ENCODE measurements at places on chromosomes 1 and 21.

DNA sequence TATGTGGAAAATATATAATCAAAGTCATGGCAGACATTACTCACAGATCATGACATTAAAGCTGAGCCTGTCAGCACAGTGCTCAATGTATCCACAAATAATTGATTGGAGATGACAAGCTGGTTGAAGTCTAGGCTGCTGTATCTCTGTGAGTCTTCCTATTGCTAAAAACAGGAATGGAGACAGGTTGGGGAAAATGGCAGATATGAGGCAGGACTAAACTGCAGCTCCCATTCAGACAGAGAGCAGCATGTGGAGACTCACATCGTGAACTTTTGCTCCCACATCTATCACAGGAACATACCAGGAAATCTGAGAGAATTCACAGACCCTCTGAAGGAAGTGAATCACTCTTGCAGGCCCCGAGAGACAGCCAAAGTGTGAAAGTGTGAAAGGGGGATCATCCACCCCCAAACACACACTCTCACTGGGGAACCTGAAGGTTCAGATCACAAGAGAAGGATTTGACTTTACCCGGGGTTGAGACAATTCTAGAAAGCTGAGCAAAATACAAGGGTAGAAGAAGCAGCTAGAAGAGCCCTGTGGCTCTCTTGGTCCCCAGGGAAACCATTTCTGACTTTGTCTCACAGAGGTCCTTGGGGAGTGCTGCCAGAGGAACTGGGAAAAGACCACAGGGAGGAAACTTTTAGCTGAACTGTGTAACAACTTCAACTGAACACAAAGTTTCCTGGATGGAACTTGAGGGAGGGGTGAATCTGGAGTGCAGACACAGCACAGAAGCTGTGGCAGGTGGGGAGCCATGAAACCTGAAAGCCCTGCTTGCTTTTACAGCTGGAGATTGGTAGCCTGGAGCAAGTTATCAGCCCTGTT, 173.4 kb downstream of the S1PR1 start:
- no peak for DNase-seq

DNA sequence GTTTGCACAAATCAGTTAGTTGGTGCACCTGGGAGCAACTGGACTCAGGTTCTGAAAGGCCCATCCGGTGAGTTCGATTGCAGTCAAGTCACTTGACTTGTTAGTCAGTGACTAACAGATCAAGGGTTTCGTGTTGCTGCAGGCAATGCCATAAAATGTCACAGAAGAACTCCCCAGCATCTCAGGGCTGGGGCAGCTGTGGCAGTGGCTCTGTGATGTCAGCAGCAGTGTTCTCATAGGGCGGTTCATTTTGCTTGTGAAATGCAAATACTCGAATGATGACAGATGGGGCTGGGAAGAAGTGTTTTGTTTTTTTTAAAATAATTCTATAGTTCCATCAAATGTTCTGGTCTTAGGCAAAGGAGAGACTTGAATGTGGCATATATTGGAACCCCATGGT, 287.8 kb downstream of the LMX1A start:
- no peak for DNase-seq

- DNase-seq = no peak
Observed at GRCh38 chr1:53315046-53315445, 12.8 kb downstream of the LRP8 start.

GRCh38 chr1:218266356-218266755, 18.7 kb upstream of the RRP15 start:
- DNase-seq = no peak

GRCh38 chr1:44812822-44813543, 4.7 kb downstream of the BTBD19 start:
- no peak for DNase-seq

DNA sequence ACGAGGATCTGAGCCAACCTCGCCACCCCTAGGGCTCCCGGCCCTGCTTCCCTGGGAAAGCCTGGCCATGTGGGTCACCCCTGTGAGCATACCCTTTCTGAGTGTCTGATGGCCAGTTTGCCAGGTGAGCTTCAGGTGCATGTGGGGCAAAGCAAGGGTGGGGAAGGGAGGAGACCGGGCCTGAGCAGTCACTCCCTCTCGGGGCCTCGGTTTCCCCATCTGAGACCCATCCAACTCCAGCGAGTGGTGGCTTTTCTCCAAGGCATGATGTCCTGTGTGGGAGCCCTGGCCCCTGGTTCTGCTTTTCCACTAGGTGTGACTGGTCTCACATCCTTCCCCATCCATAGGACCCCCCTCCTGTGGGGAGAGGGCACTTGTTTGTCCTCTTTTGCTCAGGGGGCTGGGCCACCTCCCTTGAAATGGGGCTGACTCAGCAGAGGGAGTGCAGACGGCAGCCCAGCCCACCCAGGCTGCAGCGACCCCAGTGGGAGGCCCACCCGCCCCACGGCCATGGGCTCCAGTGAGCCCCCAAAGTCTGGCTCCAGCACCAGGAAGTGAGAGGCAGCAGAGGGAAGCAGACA, 1.7 kb upstream of the WNT9A start:
- DNase-seq = no peak

GRCh38 chr1:76657623-76658022, 209.7 kb upstream of the ST6GALNAC5 start:
- DNase-seq = no peak

DNA sequence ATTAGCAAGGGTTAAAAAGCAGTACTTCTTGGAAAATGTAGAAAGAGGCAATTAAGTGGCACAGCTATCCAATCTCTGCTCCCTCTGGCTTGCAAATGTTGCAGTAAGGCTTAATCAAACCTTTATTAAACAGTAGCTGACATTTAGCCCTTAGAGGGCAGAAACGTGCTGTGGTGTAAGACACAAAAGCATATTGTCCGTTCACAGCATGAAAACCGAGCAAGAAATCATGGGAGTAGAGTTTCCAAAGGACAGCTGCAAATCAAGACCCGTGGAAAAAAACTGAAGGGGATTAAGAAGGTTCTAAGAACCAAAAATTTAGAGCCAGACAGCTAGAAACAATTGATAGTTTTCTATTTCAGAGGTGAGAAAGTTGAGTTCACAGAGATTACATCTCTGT, 13.1 kb downstream of the ZP4 start:
- no peak for DNase-seq

GRCh38 chr1:154750681-154751665, 119.1 kb downstream of the KCNN3 start:
- DNase-seq = no peak

DNA sequence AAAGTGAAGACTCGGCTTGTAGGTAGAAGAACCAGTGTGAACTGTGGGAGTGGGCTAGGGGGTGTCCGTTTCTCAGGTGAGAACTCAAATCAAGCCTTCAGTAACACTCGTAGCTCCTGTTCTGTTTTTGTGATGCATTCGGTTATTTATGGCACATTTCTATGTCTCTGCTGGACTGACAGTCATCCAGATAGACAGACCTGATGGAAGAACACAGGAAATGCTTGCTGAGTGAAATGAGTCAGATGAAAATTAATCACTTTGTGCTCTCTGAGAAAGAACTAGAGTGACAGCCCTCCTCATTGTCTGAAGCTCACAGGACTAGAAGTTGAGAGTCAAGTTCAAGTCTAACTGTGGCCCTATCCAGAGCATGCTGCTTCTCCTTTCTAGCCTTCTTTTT, 360.1 kb upstream of the PLXNA2 start:
- DNase-seq = no peak

DNA sequence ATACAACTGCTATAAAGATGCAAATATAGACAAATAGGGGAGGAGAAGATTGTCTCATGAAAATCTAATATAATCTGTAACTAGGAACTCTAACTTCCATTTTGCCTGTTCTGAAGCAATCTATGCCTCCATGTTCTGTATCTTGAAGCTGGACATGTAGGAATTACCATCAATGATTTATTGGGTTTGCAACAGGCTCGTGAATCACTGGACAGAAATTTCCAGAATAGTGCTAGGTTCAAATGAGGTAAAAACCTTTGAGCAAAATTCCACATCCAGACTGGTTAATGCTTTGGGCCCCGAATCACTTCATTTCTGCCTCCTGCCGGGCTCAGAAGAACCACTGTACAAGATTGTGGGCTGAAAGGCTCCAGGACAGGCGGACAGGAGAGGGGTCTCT, 110.7 kb upstream of the CTTNBP2NL start:
- DNase-seq = no peak

DNA sequence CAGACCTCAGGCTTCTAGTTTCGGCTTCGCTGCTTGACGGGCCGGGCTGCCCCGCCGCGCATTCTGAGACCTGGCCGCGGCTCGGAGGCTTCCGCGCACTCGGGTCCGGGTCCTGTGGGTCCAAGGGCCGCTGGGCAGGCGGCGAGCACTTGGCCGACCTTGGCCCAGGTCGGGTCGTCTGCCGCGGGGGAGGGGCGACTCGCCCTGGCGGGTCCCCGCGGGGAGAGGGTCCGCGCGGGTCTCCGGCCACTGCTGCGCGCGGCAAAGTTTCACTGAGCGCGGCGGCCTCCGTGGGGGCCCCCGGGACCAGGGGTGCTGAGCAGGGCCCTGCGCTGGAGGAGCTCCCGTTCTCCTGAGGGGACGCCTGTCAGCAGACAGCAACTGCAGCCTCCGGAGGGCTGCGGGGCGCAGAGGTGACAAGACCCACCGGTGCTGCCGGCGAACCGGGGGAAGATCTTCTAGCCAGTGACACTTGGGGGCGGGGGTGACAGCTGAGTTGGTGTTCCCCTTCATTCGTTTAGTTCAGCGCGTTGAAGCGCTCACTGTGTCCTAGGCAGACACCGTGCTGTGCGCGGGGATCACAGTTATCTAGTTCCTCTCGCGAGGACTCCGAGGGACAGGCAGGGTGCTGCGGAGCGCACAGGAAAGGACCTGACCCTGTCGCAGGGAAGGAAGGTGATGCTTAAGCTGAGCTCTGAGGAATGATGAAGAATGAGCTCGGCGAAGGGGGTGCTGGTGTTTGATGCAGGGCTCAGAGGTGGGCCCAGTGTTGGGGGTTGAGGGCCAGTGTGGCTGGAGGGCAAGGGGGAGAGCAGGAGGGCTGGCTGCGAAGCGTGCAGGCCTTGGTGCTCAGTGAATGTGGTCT, 725 bp downstream of the MTFR1L start:
- peak; percentile 49 for DNase-seq

- no peak for DNase-seq
Observed at GRCh38 chr1:1968767-1969504, 34.6 kb downstream of the CFAP74 start.

DNA sequence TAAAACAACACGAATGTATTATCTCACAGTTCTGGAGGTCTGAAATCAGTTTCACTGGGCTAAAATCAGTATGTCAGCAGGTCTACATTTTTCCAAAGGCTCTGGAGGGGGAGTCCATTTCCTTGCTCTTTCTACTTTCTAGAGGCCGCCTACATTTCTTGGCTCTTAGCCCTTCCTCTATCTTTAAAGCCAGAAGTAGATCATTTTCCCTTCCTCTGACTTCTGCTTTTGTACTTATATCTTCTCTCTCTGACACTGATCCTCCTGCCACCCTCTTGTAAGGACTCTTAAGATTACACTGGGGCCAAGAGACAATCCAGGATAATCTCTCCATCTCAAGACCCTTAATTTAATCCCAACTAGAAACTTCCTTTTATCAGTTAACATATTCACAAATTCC, 41.4 kb downstream of the MSH4 start:
- no peak for DNase-seq

- DNase-seq = no peak
Observed at GRCh38 chr1:15550573-15550972, 23.9 kb downstream of the DNAJC16 start.

DNA sequence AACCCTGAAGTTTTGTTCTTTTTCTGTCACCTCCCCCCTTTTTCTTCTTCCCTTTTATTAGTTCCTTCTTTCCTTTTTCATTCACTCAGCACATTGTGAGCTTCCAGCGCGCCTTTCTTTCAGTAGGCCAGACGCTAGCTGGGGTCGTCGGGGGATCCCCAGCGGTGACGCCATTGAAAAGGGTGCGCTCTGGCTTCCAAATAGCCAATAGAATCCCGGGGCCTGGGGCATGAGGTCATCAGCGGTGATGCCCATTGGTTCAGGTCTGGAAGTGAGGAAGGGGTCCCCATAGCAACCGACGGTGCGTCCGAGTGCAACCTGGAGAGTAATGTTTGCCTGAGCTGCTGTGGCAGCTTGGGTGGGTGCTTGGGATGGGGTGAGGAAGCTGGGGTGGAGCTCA, 6.9 kb upstream of the EFNA3 start:
- DNase-seq = no peak

- DNase-seq = no peak
Observed at GRCh38 chr1:3003941-3004270, 17.4 kb upstream of the ACTRT2 start.

GRCh38 chr1:25033828-25034705, 104.0 kb upstream of the RUNX3 start:
- no peak for DNase-seq

- DNase-seq = no peak
Observed at GRCh38 chr1:228921481-228921880, 186.2 kb downstream of the RHOU start.

- DNase-seq = peak; percentile 15
Observed at GRCh38 chr1:172338295-172338735, 82.2 kb upstream of the C1orf105 start.

- DNase-seq = no peak
Observed at GRCh38 chr1:191101960-191102359, 624.3 kb upstream of the BRINP3 start.

DNA sequence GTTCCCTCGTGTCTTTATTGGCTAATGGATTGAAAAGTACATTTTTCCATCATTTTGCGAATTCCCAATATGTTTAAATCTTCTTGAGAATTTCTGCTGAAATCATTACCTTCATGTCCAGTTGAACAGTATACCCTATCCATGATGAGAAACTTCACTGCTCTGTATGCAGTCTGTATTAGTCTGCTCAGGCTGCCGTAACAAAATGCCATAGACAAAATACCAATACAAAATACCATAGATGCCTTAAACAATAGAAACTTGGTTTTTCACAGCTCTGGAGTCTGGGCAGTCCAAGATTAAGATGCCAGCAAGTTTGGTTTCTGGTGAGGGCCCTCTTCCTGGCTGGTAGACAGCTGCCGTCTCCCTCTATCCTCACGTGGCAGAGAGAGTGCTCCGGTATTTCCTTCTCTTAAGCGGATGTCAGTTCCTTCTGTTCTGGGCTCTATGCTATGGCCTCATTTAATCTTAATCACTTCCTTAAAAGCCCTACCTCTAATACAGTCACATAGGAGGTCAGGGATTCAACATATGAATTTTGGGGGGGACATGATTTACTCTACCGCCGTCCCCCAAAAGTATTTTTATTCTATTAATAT, 27.0 kb downstream of the CXADR start:
- no peak for DNase-seq

GRCh38 chr1:26614655-26615411, 81.0 kb upstream of the ARID1A start:
- no peak for DNase-seq

DNA sequence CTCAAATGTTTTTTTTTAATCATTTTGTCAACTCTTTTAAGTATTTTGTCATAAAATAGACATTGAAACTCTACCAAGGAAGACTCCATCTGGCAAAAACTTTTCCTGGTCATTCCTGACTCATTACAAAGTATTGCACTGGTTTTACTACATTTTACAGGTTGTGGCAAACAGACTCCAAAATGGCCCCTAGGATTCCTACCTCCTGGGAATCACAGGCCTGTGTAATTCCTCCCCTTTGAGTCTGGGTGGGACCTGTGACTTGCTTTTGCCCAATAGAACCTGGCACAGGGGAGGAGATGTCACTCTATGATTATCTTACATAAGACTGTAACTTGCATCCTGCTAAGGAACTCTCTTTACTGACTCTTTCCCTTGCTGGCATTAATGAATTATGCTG, 123.6 kb upstream of the KCNJ6 start:
- DNase-seq = no peak

Data from activated CD4-positive, alpha-beta T cell treated with anti-CD3 and anti-CD28 coated beads for 24 hours (primary cell).